Sigmoid colon (tissue), 7 donors: ENCODE measurements at places on chromosomes 6 and 20.
A peak's percentile ranks its signal among the peaks of the same experiment; 100 is the strongest.

GRCh38 chr6:97288188-97288587 lies 5.2 kb upstream of the MMS22L start:
- no peak for DNase-seq

- no peak for DNase-seq
These were observed 179.6 kb upstream of the PTCHD4 start for GRCh38 chr6:48290595-48290994.

GRCh38 chr6:1407499-1407990 lies 18.2 kb downstream of the FOXF2 start:
- DNase-seq = no peak

GRCh38 chr6:122969999-122970533 lies 26.0 kb upstream of the CLVS2 start:
- DNase-seq = no peak

- no peak for DNase-seq
These were observed 8.4 kb upstream of the PPP1R14C start for GRCh38 chr6:150134280-150134920.

GRCh38 chr6:157527471-157527907 lies 146.5 kb downstream of the ZDHHC14 start:
- no peak for DNase-seq

DNA sequence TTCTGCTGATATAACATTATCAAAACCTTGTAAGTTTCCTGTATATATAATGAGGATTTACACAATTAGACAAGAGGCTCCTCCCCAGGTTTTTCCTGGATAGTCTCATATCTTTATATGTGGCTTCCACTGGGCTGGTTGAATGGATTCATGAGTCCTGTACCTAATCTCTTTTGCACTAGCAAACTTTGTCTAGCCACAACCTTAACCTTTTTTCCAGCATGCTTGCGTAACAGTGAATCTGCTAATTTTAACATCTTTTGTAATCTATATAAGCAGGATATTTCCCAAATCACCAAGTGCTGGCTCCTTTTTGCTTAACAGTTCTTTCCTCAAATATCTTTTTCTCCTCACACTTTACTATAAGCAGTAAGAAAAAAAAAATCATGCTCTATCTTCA lies 153.6 kb downstream of the COL21A1 start:
- no peak for DNase-seq

GRCh38 chr6:108531332-108531731 lies 29.4 kb upstream of the FOXO3 start:
- DNase-seq = no peak

- no peak for DNase-seq
These were observed 312.9 kb downstream of the SAMD5 start for GRCh38 chr6:147821295-147821897.

- no peak for DNase-seq
These were observed 573.9 kb downstream of the RFPL4B start for GRCh38 chr6:112920994-112921393.

DNA sequence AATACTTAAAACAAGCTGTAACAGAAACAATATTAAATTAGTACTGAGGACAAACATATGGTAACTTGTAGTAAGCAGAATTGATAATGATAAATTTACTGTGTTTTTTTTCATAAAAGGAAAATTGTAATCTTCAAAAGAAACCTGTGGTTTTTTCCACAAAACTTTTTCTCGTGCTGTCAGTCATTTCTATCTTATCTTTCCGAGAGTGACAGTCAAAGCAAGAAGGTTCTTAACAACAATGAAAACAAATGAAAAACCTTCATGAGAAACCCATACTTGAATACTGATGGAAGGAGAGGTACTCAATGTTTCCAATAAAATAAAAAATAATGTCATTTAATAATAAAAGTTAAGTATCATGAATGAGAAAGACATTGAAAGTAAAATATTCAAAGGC lies 174.0 kb downstream of the TBC1D32 start:
- no peak for DNase-seq

GRCh38 chr6:6225885-6226529 lies 94.5 kb downstream of the F13A1 start:
- DNase-seq = no peak

DNA sequence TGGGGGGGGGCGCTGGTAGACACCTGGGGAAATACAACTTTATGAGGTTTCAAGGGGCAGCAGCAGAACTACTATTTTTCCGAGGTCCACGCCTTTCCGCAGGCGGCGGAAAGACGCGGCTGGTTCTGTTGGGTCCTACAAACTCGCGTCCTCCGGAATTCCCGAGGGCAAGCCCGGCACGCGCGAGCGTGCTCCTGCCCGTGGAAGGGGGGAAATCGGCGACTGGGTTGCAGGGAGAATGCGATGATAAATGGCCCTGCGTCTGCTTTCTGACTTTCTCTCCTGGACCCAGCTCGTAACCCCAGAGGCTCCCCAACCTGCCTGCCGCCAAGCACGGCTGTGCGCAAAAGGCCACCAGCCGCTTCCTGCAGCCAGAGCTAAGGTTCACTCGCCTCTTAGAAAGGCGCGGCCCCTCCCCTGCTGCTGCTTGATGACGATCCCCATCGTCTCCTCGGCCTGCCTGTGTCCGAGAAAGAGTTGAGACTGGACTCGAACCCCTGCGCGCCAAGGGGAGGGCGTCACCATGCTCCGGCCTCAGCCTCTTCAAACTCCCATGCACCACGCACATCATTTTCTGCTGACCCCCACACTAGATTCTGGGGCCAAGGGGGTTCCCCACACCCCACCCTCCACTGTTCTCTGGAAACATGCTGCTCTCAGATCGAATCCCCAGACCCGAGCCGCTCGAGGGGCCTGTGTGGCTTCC lies 6.7 kb downstream of the FOXA2 start:
- no peak for DNase-seq

GRCh38 chr6:119626884-119627619 lies 277.5 kb upstream of the MAN1A1 start:
- no peak for DNase-seq

- DNase-seq = no peak
These were observed 4.6 kb upstream of the CPXM1 start for GRCh38 chr20:2804852-2805688.

- DNase-seq = no peak
These were observed 191.9 kb downstream of the ISM1 start for GRCh38 chr20:13412806-13413445.

- DNase-seq = no peak
These were observed 19.2 kb upstream of the STK38 start for GRCh38 chr6:36566418-36566905.

GRCh38 chr6:124560873-124561567 lies 401.2 kb upstream of the RNF217 start:
- no peak for DNase-seq

- no peak for DNase-seq
These were observed 127.0 kb downstream of the EDN1 start for GRCh38 chr6:12417191-12417590.

DNA sequence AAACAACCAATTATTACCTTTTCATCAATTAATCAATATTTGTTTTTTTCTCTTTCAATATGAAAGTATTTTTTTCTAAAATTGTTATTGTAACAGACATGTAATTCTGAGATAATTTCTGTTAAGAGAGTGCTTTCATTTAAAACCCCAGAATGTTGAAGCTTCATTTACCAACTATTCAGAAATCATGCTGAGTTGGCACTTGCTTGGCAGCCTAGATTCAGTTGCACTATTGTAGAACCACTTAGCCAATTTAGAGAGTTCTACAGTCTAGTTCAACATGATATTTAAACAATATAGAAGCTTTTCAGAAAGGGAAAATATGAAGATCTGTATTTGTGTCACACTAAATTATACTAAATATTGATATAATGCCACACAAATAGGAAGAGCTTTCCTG lies 56.1 kb upstream of the NKAIN2 start:
- DNase-seq = no peak

GRCh38 chr6:6752129-6752528 lies 163.6 kb downstream of the LY86 start:
- DNase-seq = no peak

DNA sequence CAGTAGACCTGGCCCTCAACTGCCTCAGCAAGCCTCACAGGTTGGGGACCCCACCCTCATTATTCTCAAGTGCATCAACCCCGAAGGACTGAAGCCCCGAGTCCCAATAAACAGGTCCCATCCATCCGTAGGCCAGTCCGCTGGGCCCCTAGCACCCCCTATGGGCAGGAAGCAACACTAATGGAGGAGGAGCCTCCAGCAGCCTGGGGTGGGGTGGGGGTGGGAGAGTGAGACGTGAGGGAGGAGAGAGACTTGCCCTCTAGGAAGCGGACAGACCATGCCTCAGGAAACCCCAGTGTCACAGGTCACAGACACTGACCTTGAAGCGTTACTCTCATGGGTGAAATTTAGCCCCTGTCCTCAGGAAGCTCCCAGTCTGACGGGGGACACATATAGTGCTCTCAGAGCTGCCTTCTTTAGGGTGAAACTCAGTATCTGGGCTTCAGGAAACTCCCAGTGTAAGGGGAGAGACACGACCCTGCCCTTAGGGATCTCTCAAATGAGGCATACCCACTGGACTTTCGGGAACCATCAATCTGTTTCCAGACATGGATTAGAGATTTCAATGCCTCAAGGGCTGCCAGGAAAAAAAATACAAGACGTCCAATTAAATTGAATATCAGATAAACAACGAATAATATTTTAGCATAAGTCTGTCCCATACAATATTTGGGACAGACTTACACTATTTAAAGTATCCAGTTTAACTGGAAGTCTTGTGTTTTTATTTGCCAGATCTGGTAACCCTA lies 125.8 kb downstream of the MRPL14 start:
- no peak for DNase-seq

DNA sequence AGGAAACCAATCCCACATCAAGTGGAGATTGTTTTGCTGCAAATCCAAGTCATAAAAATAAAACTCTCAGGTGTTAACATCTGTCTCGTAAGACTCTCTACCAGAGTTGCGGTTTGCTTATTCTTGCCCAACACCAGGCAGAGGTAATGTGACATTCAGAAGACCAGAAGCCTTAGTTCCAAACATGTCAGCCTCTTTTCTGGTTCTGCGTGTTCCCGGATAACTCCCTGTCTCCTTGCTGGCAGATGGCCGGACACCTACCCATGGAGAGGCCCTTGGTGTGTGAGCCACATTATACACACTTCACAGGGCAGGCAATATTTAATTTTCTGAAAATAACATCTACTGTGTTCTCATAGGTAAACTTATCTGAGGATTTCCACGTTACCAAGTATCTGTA lies 73.4 kb downstream of the GMPR start:
- no peak for DNase-seq

- no peak for DNase-seq
These were observed 14.9 kb upstream of the ULBP3 start for GRCh38 chr6:150083839-150084238.

- no peak for DNase-seq
These were observed 518.5 kb downstream of the CD83 start for GRCh38 chr6:14635934-14636591.

- DNase-seq = peak; percentile 82
These were observed 12.1 kb upstream of the HINT3 start for GRCh38 chr6:125944434-125944816.

- no peak for DNase-seq
These were observed 23.3 kb upstream of the ARHGAP18 start for GRCh38 chr6:129733290-129733689.

DNA sequence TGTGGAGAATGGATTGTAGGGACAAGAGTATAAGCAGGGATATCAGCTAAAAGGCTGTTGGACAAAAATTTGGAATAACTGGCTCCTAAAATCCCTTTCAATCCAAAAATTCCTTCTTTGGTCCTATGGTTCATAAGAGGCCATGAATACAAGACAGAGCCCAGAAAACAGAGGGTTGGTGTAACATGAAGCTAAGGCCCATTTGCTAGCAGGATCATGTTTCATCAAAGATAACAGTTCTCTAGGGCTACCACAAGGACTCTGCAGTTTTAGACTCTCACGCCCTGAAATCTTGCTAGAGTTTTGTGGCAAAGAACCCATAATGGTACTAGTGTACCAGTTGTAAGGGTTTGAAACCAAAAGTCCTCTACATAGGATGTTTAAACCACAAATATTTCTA lies 327.8 kb upstream of the TBX18 start:
- no peak for DNase-seq

- no peak for DNase-seq
These were observed 519.2 kb upstream of the NOX3 start for GRCh38 chr6:155974811-155975323.

- DNase-seq = no peak
These were observed 46.7 kb upstream of the ISM1 start for GRCh38 chr20:13174402-13174801.

DNA sequence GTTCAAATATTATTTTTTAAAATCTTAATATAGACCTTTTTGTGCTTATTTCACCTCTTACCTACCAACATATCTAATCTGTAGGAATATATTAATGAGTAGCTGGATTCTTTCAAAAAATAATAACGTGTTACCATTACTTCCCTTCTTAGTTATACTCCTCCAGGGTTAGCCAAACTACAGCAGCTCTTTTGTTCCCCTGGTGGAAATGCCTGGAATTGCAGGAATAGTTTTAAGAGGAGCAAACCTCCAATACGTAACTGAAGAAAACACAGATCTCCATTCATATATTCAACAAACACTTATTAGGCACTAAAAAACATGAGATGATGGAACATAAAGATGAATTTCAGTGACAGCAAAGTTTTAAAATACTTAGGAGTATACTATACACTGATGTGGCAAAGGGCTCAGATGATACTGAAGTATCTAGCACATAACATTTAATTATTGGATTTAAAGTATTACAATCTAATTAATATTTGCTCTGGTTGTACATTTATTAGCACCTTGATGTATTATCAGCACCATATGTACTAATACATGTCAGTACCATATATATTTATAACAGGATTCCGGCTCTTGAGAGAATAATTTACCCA lies 78.3 kb downstream of the TBX18 start:
- DNase-seq = no peak

- no peak for DNase-seq
These were observed 40.0 kb downstream of the EFCAB8 start for GRCh38 chr20:32898729-32899128.

DNA sequence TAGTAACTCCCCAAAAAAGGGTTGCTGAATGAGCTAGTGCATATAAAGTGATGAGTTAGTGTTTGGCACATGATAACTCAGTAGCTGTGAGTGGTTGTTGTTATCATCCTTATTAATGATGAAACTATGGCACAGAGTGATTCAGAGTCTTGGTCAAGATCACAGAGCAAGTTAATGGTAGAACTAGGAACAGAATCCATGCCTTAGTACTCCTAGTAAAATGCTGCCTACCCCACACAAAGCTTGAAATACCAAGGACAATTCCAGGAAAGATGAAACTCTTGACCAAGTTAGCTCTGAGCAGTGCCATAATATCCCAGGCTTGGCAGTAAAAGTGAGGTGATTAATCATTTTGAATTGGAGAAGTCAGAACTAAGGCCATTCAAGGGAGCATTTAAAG lies 109.1 kb upstream of the ENPP5 start:
- DNase-seq = no peak

DNA sequence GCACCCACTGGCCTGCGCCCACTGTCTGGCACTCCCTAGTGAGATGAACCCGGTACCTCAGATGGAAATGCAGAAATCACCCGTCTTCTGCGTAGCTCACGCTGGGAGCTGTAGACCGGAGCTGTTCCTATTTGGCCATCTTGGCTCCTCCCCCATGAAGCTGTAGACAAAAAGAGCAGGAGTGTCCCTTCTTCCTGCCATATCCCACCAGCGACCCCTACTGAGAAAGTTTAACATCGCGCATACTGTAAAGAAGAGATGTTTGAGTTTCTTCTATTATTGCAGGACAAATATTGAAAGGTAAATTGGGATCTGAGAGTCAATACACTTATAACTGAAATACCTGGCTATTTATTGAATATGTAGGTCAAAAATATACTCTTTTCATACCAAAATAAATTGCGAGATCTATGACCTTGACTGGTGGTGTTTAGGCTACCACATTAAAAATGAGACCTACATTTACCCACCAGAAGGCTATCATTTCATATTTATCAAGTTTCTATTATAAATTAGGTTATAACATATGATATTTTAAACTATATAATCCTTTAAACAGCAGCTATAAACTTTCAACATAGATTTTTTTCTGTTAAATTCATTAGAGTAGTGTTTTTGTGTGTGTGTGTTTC lies 586.3 kb downstream of the HTR1B start:
- no peak for DNase-seq
